Neural crest cell (in vitro differentiated cells): ENCODE measurements at places on chromosomes 3 and 15. TPM values are rescaled to one million over a fixed set of nuclear protein-coding genes. Genes with fewer than 3 reads are reported as not detected.

The USP8 gene
- total RNA-seq = 40.5 and 44.4 TPM in 2 replicates

The FGF7 gene
- 0.19 TPM in 1 of 2 replicates, not detected in the other for total RNA-seq

The MEX3B gene
- 49.5 and 51.7 TPM in 2 replicates for total RNA-seq

The HTR3E gene
- not detected in 2 replicates for total RNA-seq

The MRAS gene
- total RNA-seq = 24.7 and 27.0 TPM in 2 replicates

The DLL4 gene
- 1.7 and 2.0 TPM in 2 replicates for total RNA-seq

The NLGN1 gene
- total RNA-seq = 18.6 and 20.0 TPM in 2 replicates

The TGM4 gene
- not detected in 2 replicates for total RNA-seq

DNA sequence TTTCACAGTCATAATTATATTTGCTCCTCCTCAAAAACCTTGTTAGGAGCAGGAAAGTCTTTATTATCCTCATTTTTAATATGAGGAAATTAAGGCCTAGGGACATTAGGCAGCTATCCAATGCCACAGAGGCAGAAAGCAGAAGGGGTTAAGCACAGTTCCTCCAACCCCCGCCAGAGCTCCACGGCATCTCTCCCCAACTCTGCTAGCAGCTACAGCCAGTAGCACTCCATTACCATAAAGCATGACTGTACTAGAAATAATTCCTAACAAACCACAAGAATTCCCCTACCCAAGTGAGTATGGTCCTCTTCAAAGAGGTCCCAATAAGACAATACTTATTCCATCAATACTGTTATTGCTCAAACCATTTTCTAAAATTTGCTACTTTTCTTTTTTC is 9.8 kb downstream of the HEG1 start:
- peaks cover 6% of the 10 kb centered on the region for H3K36me3 ChIP-seq
- no peak for DNase-seq
- H3K27ac ChIP-seq = no peak overlapping the region
- H3K4me1 ChIP-seq = peaks cover 21% of the 10 kb centered on the region
- H3K4me3 ChIP-seq = no peak overlapping the region
- H3K27me3 ChIP-seq = no peaks in the 10 kb centered on the region

DNA sequence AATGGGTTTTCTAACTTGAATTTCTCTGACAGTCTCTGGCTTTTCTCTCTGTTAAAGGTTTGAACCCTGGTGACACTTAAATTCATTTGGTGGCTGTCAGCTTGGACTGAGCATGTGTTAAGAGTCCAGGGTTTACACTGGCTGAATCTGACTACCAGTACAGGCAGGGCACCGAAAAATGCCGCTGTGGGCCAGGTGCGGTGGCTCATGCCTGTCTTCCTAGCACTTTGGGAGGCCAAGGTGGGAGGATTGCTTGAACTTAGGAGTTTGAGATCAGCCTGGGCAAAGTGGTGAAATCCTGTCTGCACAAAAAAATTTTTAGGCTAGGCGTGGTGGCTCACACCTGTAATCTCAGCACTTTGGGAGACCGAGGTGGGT is 1.8 kb downstream of the MANF start:
- peaks cover 22% of the 10 kb centered on the region for H3K36me3 ChIP-seq
- H3K27ac ChIP-seq = no peak overlapping the region
- no peaks in the 10 kb centered on the region for H3K27me3 ChIP-seq
- DNase-seq = no peak
- peaks cover 60% of the 10 kb centered on the region for H3K4me1 ChIP-seq
- H3K4me3 ChIP-seq = peak overlapping the region; percentile 100

DNA sequence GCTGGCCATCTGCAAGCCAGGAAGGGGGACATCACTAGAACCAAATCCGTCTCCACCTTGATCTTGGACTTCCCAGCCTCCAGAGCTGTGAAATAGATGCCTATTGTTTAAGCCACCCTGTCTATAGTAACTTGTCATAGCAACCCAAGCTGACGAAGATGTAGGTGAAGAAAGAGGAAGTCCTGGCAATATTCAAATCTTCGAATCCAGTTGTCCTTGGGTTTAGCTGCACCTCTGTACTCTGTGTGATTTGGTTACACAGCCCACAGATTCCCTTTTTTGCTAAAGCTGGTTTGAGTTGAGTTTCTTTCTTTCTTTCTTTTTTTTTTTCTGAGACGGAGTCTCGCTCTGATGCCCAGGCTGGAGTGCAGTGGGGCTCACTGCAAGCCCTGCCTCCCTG is 68.0 kb upstream of the XCR1 start:
- H3K27ac ChIP-seq = no peak overlapping the region
- H3K4me1 ChIP-seq = no peaks in the 10 kb centered on the region
- no peak overlapping the region for H3K4me3 ChIP-seq
- H3K27me3 ChIP-seq = no peaks in the 10 kb centered on the region
- peaks cover 3% of the 10 kb centered on the region for H3K36me3 ChIP-seq

- H3K36me3 ChIP-seq = no peaks in the 10 kb centered on the region
- no peaks in the 10 kb centered on the region for H3K27me3 ChIP-seq
- peak overlapping the region; percentile 93 for H3K27ac ChIP-seq
- peaks cover 19% of the 10 kb centered on the region for H3K4me1 ChIP-seq
Measured at GRCh38 chr3:124766113-124767095, 36.2 kb downstream of the UMPS start.

GRCh38 chr3:139425745-139426400 is 36.4 kb upstream of the COPB2 start:
- no peak for DNase-seq
- H3K4me1 ChIP-seq = no peaks in the 10 kb centered on the region
- H3K27ac ChIP-seq = no peak overlapping the region
